ENCODE measurements at places on chromosomes 7 and 10. TPM values are rescaled to one million over a fixed set of nuclear protein-coding genes. Genes with fewer than 3 reads are reported as not detected.

The AGBL3 gene
- 7.6 TPM for total RNA-seq

The CFAP70 gene
- 6.0 TPM for total RNA-seq

The MET gene
- total RNA-seq = 225 TPM

The TUBGCP2 gene
- total RNA-seq = 61.4 TPM

The ZNF107 gene
- 8.0 TPM for total RNA-seq

The LRMDA gene
- 23.2 TPM for total RNA-seq

DNA sequence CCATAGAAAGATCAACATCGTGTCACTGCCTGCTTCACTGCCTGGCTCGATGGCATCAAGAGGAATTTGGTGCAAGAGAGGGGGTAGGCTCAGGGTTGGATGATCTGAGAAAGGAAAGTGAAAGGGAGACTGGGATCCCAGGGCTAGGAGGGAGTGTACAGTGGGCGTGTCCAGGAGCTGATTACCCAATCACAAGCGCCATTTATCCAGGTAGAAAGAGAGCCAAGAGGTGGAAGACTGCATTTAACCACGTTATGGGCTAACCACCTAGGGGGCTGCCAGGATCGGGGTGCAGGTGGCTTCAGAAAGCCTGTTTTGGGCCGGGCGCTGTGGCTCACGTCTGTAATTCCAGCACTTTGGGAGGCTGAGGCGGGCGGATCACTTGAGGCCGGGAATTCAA, 10.3 kb downstream of the PODXL start:
- H3K4me1 ChIP-seq = no peaks in the 10 kb centered on the region
- no peak for DNase-seq
- no peaks in the 10 kb centered on the region for H3K36me3 ChIP-seq
- H3K4me3 ChIP-seq = no peak overlapping the region
- H3K27me3 ChIP-seq = no peaks in the 10 kb centered on the region

- no peaks in the 10 kb centered on the region for H3K36me3 ChIP-seq
- DNase-seq = no peak
- H3K27ac ChIP-seq = no peak overlapping the region
- H3K27me3 ChIP-seq = no peaks in the 10 kb centered on the region
- no peaks in the 10 kb centered on the region for H3K4me1 ChIP-seq
Observed at GRCh38 chr10:33819206-33819605, 484.7 kb upstream of the NRP1 start.

- H3K36me3 ChIP-seq = no peaks in the 10 kb centered on the region
- H3K4me3 ChIP-seq = no peak overlapping the region
- no peak overlapping the region for H3K27ac ChIP-seq
Observed at GRCh38 chr10:6766131-6766801, 186.2 kb upstream of the PRKCQ start.

DNA sequence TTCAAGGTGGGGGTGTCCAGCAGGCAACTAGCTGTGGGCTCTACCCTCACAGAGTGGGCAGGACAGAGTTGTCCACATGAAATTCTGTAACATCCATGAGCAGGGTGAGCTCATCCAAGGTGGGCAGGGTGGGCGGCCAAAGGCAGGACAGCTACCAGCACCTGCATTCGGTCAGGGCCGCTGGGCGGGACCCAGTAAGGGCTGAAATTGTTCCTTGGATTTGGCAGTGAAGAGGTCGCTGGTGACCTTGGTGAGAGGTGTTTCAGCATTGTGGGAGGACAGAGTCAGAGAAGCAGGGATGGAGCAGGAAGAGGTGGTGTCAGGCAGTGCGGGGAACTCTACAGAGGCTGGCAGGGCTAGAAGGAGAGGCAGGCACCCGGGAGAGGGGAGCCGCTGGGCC, 23.9 kb downstream of the ADCYAP1R1 start:
- H3K27me3 ChIP-seq = no peaks in the 10 kb centered on the region
- H3K27ac ChIP-seq = no peak overlapping the region
- DNase-seq = no peak
- no peaks in the 10 kb centered on the region for H3K36me3 ChIP-seq
- no peak overlapping the region for H3K4me3 ChIP-seq
- no peaks in the 10 kb centered on the region for H3K4me1 ChIP-seq

- no peak overlapping the region for H3K4me3 ChIP-seq
- H3K27me3 ChIP-seq = no peaks in the 10 kb centered on the region
- H3K4me1 ChIP-seq = peaks cover 6% of the 10 kb centered on the region
- H3K36me3 ChIP-seq = no peaks in the 10 kb centered on the region
- no peak overlapping the region for H3K27ac ChIP-seq
Observed at GRCh38 chr7:30553546-30553945, 41.1 kb upstream of the GARS1 start.

DNA sequence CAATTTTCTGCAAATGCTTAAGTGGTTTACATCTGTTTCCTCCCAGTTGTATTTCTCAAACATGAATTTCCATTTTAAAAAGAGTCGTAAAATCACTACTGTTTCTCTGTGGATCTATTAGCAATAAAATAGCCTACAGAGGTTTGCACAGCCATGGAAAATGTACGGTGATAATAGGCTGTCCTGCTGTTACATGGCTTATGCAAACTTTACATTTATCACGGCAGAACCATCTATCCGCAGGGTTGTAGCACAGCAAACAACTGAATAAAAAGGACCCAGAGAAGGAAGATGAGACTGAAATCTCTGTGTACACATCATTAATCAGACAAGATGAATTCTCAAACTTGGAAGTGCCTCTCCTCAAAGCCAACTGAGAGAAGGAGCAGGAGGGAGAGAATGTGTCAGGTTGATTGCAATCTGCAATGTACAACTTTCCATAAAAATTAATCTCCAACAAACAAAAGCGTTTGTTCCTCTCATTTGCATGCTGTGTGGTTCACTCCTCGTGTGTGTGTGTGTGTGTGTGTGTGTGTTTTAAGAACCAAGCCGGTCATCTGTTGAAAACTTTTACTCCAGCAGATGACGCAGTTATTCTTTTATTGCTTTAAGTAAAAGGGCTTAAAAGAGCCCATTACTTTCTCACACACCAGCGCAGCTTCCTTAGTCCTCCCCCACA, 279.3 kb downstream of the SKAP2 start:
- H3K27ac ChIP-seq = no peak overlapping the region
- no peaks in the 10 kb centered on the region for H3K4me1 ChIP-seq
- H3K36me3 ChIP-seq = no peaks in the 10 kb centered on the region
- no peak for DNase-seq
- H3K27me3 ChIP-seq = no peaks in the 10 kb centered on the region
- H3K4me3 ChIP-seq = no peak overlapping the region

GRCh38 chr7:41415471-41416207, 287.3 kb downstream of the INHBA start:
- no peaks in the 10 kb centered on the region for H3K36me3 ChIP-seq
- no peaks in the 10 kb centered on the region for H3K27me3 ChIP-seq
- H3K4me3 ChIP-seq = no peak overlapping the region

DNA sequence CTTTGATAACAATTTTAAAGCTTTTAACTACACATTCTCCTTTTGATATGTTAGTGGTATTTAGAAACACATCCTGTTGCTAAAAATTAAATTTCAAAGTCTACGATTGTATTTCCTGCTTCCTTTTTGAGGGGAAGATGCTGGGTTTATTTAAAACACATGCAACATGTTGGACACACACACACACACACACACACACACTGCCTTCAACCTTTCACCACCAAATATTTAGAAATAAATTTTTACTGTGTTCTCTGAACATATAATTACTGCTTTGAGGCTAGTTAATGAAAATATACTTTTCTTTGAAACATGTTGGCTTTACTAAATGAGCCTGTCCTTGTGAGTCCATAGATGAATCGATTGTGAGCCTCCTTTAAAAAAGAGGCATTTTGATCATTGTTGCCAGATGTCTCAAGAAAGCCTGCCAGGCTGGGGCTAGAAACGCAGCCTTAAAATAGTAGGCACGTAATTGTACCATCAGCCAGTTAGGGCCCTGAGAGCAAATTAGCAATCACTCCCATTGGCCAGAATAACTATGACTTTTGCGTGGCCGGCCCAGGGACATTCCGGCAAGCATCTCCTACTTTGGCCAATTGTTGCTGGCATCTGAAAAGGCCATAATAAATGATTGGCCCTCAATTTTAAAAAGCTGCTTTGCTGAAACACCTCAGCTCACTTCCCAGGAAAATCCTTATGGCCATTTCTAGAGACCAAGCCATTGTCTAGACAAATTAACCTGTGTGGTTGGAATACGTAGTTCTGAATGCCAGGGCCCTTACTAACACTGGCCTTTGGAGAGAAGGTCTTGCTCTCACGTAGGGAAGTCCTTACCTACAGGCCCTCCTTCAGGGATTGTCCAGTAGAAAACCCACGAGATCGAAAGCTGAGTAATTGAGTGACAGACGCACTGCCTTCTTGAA, 9.9 kb upstream of the TEX36 start:
- H3K4me3 ChIP-seq = no peak overlapping the region
- no peaks in the 10 kb centered on the region for H3K27me3 ChIP-seq
- no peak for DNase-seq
- H3K36me3 ChIP-seq = no peaks in the 10 kb centered on the region
- H3K4me1 ChIP-seq = peaks cover 6% of the 10 kb centered on the region
- no peak overlapping the region for H3K27ac ChIP-seq

GRCh38 chr10:90407851-90408250, 450.0 kb downstream of the HTR7 start:
- no peak overlapping the region for H3K4me3 ChIP-seq
- no peaks in the 10 kb centered on the region for H3K4me1 ChIP-seq
- H3K27me3 ChIP-seq = no peaks in the 10 kb centered on the region
- H3K27ac ChIP-seq = no peak overlapping the region

DNA sequence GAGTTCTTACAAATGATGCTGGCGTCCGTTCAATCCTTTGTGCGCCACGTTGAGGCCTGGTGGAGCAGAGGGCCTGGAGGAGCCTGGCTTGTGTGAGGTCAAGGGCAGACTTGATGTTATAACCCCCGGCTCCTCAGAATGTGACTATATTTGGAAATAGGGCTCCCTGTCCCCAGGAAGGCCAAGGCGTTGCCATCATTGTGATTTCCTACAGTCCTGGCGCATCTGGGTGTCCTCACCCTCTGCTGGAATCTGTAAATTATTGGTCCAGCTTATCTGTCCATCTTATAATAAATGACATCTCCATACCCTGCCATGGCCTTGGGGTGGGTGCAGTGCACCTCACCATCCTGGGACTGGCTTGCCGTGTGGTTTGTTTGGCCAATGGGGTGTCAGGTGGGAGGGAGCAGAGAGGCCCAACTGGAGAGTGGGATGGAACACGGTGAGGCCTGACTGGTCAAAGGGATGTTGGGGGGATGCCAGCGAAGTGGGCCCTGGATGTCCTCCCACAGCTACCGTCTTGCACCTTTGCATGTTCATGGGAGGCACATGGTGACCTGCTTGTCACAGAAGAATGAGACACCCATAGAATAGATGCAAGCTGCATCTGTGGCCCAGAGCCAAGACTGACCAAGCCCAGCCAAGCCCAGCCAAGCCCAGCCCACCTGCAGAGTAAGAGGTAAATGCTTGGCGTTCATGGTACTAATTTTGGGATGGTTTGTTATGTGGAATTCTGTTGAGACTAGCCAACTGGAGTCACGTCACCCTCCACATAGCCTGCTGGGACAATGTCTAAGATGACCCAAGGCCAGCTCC, 11.1 kb upstream of the LRRC27 start:
- no peaks in the 10 kb centered on the region for H3K27me3 ChIP-seq
- H3K4me1 ChIP-seq = no peaks in the 10 kb centered on the region
- DNase-seq = no peak
- H3K27ac ChIP-seq = no peak overlapping the region
- no peaks in the 10 kb centered on the region for H3K36me3 ChIP-seq

DNA sequence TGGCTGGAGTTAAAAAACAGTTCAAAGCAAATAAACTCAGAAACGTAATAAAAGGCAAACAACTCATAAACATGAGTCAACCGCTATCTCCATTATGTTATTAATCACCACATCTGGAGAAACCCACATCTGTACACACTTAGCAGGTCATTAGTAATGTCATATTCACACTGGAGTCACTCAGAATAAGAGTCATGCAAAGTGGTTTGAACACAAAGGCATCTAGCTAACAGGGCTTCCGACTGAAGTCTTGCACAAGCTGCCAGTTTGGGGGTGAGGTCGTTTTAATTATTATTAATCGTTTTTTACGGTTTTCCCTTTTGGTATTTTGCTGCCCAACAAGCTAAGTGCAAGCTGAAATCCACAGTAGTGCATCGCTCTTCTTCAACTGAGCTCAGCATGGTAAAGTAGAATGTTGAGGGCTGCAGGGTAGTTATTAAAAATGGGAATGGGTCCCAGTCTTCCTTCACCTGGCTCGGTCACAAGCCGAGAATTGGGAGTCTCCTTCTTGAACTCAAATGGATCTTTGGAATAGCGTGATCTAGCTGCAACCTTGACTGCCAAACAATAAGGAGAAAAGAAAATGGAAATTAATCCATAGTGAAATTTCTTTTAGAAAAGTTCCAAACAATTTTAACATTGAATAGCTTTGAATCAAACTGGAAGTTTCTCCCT, 663.5 kb downstream of the KCNMA1 start:
- no peaks in the 10 kb centered on the region for H3K36me3 ChIP-seq
- no peak for DNase-seq
- H3K4me1 ChIP-seq = no peaks in the 10 kb centered on the region
- H3K27ac ChIP-seq = no peak overlapping the region

- H3K27me3 ChIP-seq = no peaks in the 10 kb centered on the region
- no peaks in the 10 kb centered on the region for H3K4me1 ChIP-seq
- DNase-seq = no peak
- H3K27ac ChIP-seq = no peak overlapping the region
- no peak overlapping the region for H3K4me3 ChIP-seq
Observed at GRCh38 chr10:66835400-66835799, 90.4 kb upstream of the LRRTM3 start.

DNA sequence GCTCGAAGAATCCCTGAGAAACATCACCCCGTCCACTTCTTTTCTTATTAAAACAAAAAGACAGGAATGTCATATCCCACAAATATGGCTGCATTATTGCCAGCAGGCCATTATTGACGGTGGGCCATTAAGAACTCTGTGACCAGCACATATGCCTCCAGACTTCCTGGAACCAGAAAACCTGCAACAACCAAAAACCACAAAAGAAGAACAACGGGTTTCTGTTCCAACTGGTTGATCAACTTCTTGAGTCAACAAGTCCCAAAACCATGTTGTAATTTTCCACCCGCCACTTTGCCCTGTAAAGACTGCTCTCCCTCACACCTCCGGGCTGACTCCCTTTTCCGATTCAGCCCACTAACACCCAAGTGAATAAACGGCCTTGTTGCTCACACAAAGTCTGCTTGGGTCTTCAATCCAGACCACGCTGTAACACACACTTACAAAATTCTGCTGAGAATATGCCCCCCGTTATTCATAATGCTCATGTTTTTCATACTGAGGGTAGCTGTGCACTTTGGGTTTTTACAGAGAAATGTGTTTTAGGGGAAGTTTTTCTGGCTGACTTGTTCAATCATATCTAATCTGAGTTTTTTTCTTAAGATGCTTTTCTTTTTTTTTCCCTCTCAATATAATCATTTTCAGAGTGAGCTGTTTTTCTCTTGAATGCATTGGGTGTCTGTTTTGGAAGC, 20.7 kb downstream of the ZNF107 start:
- H3K36me3 ChIP-seq = no peaks in the 10 kb centered on the region
- H3K4me3 ChIP-seq = no peak overlapping the region
- H3K4me1 ChIP-seq = no peaks in the 10 kb centered on the region
- H3K27ac ChIP-seq = no peak overlapping the region

DNA sequence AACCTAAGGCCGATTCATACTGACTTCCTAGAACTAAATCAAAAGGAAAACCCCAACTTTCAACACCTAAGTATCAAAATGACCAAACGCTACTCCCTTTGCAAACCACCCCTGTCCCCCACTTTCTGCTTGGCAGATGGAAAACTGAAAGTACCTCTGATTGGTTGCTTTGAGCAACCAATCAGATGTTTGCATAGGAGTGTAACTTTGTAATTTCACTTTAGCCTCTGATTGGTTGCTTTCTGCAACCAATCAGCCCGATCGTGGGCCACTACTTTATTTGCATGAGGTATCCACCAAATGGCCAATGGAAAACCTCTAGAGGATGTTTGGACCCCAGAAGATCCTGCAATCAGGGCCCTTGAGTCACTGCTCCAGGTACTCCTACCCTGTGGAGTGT, 12.3 kb upstream of the SNX10 start:
- DNase-seq = no peak
- H3K36me3 ChIP-seq = no peaks in the 10 kb centered on the region
- H3K4me1 ChIP-seq = no peaks in the 10 kb centered on the region
- no peak overlapping the region for H3K4me3 ChIP-seq
- no peak overlapping the region for H3K27ac ChIP-seq
- no peaks in the 10 kb centered on the region for H3K27me3 ChIP-seq
